ENCODE measurements at places on chromosomes 6 and 20.

DNA sequence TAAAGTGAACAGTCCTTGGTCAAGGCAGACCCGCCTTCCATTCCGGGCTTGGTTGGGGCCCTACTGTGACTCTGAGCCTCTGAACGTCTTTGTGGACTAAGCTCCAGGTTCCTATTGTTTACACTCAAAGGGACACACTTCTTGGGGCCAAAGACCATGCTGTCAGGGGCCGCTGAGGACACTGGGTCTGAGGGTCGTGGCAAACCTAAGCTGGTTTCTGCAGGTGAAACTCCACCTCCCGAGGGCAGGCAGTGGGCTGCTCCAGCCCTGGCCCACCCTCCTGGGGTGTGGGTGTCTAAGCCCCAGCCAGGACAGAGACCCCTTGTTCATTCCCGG is 43.1 kb downstream of the DSTN start:
- H3K4me3 ChIP-seq: no peak overlapping the region
- no peak for DNase-seq
- H3K27me3 ChIP-seq: no peaks in the 10 kb centered on the region

DNA sequence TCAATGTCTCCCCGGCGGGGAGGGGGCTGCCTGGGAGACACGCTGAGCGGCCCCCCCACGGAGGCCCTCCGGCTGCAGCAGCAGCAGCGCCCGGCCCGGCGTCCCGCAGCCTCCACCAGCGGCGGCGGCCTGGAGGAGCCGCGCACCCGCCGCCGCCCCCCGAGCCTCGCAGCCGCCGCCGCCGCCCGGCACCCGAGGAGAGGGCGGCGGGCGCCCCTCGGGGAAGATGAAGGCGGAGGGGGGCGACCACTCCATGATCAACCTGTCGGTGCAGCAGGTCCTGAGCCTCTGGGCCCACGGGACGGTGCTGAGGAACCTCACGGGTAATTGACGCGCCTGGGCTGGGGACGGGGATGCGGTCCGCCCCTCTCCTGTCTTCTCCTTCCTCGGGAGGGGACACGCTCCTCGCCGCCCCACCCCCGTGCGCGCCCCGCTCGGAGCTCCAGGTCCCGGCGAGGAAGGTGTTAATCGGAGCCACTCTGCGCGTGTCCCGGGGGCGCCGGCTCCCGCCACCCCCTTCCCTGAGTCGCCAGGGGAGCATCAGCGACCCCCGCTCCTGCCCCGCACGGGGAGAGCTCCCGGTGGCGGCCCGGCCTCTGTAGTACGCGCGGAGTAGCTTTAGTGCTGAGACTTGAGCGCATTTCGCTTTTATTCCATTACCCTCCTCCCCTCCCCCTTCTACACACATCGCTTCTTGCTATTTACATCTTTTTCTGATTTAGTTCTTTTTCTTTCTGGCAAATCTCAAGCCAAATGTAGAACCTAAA is 686 bp downstream of the TMEM170B start:
- H3K27ac ChIP-seq: no peak overlapping the region
- H3K36me3 ChIP-seq: no peaks in the 10 kb centered on the region
- H3K27me3 ChIP-seq: peaks cover 20% of the 10 kb centered on the region
- peak; percentile 36 for DNase-seq
- H3K4me1 ChIP-seq: peaks cover 18% of the 10 kb centered on the region

GRCh38 chr6:45445749-45446549 is 68.2 kb upstream of the SUPT3H start:
- peak overlapping the region; percentile 20 for H3K4me3 ChIP-seq
- no peak for DNase-seq
- H3K36me3 ChIP-seq: no peaks in the 10 kb centered on the region
- H3K4me1 ChIP-seq: peaks cover 29% of the 10 kb centered on the region
- no peaks in the 10 kb centered on the region for H3K27me3 ChIP-seq

- DNase-seq: no peak
- peaks cover 28% of the 10 kb centered on the region for H3K4me1 ChIP-seq
- no peaks in the 10 kb centered on the region for H3K27me3 ChIP-seq
- H3K27ac ChIP-seq: no peak overlapping the region
- H3K4me3 ChIP-seq: no peak overlapping the region
Measured at GRCh38 chr6:138004430-138005287, 102.6 kb downstream of the PERP start.

DNA sequence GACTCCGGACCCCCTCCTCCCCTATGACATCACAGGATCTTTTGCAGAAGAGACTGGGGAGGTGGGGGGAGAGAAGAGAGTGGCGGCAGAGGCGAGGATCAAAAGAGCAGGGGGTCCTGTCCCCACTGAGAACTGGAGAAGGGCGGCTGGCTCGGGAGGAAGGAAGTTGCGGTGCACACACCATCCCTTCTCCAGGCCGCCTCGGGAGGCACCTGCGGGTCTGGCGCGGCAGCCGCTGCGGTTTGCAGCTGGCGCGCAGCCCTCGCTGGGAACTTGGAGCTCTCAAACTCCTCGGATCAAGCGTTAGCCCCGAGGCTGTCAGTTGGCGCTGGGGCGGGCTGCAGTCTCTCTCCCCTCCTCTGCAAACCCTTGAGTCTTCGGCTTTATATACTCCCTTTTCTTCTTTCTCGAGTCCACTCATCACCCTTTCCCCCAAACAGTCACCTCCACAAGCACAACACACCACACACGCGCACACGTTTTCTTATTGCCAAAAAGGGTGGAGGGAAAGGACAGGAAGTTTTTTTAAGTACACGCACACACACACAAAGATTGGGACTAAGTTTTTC is 180.7 kb downstream of the TBXT start:
- no peaks in the 10 kb centered on the region for H3K36me3 ChIP-seq
- peaks cover 24% of the 10 kb centered on the region for H3K4me1 ChIP-seq
- peak overlapping the region; percentile 76 for H3K4me3 ChIP-seq
- peaks cover 98% of the 10 kb centered on the region for H3K27me3 ChIP-seq
- no peak overlapping the region for H3K27ac ChIP-seq

Measured in WTC11 (cell line).